ENCODE measurements at places on chromosomes 1 and 21.

DNA sequence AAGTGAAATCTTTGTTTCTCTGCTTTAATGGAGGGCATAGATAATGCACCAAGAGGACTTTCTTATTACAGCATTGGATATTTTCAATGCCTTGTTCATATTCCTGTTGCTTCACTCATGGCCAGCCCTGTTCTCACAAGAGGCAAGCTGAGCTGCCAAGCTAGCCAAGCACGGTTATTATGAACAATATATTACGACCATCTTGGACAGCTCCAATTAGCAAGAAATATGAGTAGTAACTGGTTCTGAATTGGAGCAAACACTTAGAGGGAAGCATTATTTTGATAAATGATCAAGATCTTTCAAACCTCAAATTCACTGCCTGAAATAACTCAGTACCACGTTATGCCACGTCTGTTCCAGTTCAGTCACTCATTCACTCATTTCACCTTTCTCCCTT is 159.8 kb downstream of the SETD4 start:
- DNase-seq, result no peak

DNA sequence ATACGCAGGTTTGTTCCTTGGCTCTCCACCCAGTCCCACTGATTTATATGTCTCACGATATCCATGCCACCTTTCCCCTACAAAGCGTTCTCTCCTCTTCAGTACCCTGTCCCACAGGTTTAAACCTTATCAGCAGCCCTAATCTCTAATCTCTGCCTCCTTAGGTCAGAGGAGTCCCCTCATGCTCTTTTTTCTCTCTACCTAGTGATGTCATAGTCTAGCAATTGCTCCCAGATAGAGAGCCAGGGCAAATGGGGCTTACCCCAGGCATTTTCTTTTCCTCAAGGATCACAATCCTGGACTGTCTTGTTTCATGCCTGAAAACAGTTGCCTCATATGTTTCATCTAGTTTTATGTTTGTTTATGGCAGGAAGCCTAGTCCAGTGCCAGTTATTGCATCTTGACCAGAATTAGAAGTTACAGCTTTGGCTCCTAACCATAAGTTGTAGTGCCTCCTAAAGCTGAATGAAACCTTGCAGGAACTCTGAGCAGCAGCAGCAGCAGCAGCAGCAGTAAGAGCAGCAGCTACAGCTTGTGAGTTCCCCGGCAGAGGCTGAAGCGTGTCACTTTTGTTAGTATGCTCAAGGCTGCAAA is 26.7 kb upstream of the TP53BP2 start:
- DNase-seq, result no peak

DNA sequence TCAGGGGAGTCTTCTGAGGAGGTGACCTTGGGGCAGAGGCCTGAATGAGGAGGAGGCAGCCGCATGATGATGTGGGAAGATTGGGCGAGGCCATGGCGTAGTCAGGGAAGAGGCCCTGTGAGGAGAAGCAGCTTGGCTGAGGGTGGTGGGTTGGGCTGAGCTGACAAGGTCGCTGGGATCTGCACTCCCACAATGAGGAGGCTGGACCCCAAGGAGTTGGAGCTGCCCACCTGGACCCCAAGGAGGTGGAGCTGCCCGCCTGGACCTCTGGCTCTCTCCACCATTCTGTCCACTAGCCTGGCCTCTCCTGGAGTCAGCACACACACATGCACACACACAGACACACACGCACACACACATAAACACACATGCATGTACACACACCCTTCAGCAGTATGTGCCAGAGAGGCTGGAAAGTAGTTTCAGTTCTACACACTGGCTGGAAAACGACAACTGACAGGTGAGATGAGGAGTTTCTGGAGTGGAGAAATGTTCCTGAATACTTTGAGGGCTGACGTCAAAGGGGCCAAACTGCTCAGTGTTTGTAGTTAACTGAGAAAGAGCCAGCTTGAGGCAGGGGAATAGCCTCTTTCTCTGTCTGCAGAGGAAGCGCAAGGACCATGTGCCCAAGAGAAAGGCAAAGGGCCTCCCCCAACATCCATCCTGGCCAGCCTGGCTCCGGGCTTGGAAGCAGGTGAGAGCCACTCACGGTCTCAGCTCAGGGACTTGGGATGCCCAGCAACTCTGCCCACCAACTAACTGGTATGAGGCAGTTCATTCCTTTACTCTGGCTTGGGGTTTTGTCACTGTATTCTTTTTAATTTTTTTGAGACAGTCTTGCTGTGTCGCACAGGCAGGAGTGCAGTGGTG is 7.1 kb downstream of the SMPDL3B start:
- no peak for DNase-seq

GRCh38 chr1:14876747-14877146 is 276.8 kb upstream of the TMEM51 start:
- DNase-seq, result no peak

DNA sequence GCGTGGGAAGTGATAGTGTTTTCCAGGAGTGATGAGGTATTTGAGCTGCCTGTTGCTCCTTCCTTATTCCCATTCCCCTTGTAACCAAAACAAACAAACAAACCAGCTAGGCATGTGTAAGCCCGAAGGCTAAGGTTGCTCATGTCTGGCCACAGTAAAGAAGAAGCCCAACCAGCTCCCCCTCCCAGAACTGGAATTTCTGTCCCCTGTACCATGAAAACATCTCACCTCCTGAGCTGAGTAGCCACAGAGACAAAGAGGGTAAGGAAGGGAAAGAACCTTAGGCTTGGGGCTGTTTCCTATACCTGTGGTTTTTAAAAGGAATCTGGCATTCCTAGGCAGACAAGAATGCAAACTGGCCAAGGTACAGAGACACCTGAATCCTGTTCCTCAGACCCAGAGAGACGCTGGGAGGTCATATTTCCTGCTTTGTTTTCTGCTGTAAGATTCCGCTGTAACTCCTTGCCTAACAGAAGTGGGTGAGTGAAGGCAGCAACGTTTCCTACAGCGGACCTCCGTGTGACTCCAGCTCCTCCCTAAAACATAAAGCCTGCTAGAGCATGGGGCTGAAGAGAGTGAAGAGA is 41.7 kb upstream of the RAB4A start:
- DNase-seq, result no peak

DNA sequence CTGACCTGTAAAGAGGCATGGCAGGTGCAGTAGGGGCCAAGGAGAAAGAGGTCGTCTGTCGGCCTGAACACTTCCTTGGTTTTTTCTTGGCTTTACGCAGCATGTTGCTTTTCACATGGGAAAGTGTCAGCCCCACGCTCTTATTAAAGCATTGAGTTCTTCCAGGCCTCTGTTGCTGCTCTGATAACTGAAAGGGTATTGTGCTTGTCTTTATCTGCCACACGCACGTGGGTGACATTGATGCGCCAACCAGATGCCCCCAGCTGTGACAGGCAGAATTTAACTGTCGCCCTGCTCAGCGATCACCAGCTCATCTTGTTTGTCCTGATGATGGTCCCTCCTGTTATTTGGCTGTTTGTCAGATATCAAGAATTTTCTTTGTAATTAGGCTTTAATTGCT is 76.5 kb downstream of the GALNT2 start:
- no peak for DNase-seq

DNA sequence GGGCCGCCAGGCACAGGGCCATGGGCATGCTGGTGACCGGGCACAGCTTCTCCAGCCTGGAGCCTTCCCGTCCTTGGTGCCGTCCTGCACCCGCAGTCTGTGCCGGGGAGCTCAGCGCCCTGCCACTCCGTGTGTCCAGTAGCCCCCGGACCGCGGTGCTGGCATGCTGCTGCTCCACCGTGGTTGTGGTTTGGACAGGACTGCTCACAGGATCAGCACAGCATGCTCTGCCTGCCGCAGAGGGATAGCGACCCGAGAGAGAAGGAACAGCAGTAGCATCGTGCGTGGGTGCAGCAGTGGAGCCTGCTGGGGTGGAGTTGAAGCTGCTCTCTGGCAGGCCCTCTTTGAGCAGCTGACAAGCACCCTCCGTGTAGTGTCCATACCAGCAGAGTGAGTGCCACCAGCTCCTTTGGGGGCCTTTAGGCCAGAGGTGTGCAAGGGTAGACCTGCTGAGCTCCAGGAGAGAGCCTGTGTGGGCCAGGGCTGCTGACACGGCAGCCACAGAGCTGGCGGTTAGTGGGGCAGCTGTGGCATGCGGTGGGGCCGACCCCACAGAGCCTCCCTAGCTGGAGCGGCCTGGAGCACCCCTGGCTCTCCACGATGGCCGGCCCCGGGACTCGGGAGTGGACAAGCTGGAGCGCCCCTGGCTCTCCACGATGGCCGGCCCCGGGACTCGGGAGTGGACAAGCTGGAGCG is 6.4 kb upstream of the PCBP3 start:
- no peak for DNase-seq

DNA sequence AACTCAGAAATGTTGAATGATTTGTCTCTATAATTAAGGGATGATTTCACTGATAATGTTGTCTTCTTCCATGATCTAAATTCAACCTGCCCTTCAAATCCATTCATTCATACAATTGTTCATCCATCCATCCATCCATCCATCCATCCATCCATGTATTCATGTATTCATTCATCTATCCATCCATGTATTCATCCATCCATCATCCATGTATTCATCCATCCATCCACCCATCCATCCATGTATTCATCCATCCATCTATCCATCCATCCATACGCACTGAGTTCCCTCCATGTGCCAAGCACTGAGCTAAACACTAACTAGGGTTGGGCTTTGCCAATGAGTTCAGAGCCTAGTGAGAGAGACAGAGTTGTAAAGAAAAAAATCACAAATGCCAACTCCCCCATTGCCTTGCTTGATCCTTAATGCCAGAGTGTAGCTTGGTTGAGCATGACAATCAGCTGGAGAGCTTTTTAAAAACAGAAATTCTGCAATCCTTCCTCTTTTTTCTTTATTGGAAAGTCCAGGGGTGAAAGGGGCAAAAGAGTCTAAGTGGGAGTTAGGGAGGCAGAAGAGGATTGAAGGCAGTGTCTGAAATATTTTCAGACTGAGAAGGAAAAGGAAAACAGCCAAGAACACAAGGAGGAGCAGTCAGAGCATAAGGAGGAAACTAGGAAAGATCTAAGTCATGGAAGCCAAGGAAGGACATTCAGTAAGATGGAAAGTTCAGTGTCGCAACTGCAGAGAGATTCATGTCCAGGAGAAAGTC is 92.4 kb upstream of the ERG start:
- DNase-seq, result no peak

DNA sequence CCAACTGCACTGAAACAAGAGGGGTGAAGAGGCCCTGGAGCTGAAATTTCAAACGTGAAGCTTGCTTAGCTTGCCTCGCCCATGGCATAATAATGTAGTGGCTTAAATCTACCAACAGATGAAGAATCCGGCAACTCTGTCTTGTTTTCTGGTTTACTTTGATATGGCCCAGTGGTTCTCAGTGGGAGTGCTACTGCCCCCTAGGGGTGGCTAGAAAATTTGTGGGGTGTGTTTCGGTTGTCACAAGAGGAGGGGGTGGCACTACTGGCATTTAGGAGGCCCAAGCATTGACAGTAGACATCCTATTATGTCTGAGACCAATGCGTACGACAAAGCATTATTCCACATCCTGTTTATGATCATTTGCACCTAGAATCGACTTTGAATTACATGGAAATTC is 51.9 kb upstream of the C8B start:
- DNase-seq, result no peak

DNA sequence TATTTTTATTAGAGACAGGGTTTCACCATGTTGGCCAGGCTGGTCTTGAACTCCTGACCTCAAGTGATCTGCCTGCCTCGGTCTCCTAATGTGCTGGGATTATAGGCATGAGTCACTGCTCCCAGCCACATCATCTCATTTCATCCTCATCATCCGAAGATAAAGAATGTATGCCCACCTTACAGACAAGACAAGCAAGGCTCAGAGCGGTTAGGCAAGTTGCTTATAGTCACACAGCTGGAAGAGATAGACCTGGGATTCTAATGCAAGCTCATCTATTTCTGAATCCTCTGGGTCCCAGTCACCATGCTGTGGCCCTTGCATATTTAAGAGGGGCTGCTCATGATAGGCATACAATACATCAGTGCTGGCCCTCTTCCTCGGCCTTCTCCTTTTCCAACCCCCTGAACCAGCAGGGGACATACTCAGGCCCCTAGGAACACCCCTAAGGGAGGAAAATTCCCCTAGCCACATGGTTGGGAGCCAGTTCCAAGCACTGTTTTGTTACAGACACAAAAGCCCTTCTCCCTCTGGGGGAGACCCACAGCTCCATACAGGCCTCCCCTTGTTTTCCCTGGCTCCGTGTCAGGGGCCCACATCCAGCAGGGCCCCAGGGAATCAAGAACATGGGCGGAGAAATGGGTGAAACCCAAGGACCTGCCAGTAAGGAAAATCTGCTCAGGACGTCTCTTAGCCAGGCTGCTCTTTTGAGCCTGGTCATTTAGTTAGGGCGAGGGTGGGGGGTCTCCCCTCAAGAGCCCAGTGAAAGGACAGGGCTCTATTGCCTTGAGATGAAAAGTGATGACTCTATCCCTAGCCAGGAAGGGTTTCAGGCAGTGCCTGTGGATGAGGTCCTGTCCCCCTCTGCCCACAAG is 6.9 kb downstream of the CSRP1 start:
- no peak for DNase-seq

DNA sequence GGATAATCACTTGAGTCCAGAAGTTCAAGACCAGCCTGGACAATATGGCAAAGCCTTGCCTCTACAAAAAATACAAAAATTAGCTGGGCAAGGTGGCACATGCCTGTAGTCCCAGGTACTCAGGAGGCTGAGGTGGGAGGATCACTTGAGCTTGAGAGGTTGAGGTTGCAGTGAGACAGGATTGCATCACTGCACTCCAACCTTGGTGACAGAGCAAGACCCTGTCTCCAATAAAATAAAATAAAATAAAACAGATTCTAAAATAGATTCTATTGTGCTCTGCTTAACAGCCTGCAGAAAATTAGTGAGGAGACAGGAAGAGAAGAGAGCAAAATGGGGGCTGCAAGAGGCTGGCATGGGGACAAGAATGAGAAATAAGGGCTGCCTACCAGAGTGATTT is 7.5 kb upstream of the SDE2 start:
- DNase-seq, result no peak

- no peak for DNase-seq
Observed at GRCh38 chr1:22208268-22208972, 65.5 kb upstream of the WNT4 start.

DNA sequence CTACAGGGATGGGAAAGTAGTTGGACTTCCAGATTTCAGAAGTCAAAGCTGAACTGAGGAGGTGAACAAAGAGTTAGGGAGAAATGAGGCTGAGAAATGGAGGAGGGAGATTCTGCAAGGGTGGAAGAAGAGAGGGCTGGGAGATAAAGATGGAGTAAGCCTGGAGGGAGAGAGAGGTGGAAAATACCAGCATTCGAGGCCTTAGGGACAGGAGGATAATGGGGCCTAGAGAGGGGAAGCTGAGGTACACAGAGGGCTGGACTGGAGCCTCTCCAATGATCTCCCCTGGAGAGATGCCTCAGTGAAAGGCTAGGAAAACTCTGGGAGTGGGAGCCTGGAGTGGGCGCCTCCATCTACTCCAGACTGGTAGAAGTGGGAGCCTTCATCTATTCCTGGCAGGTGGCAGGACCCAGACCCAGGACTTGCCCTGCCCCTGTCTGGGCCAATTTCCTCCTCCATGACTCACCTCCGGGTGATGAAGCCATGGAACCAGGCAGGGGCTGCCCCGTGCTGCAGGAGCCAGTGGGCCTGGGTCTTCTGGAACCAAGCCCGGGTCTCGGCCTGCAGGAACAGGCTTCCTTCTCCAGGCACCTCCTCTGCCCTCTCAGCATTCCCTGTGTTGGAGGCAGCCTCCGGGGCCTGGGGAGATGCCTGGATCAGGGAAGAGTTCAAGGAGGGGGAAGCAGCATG is 1.9 kb downstream of the SH2D2A start:
- DNase-seq, result peak; percentile 29

Data from CD4-positive, CD25-positive, alpha-beta regulatory T cell (primary cell).